Hepatocyte (in vitro differentiated cells): ENCODE measurements at places on chromosomes 5 and 9. TPM values are rescaled to one million over a fixed set of nuclear protein-coding genes. Genes with fewer than 3 reads are reported as not detected.

The C5orf47 gene
- total RNA-seq: 0.07 TPM in 1 of 2 replicates, not detected in the other

DNA sequence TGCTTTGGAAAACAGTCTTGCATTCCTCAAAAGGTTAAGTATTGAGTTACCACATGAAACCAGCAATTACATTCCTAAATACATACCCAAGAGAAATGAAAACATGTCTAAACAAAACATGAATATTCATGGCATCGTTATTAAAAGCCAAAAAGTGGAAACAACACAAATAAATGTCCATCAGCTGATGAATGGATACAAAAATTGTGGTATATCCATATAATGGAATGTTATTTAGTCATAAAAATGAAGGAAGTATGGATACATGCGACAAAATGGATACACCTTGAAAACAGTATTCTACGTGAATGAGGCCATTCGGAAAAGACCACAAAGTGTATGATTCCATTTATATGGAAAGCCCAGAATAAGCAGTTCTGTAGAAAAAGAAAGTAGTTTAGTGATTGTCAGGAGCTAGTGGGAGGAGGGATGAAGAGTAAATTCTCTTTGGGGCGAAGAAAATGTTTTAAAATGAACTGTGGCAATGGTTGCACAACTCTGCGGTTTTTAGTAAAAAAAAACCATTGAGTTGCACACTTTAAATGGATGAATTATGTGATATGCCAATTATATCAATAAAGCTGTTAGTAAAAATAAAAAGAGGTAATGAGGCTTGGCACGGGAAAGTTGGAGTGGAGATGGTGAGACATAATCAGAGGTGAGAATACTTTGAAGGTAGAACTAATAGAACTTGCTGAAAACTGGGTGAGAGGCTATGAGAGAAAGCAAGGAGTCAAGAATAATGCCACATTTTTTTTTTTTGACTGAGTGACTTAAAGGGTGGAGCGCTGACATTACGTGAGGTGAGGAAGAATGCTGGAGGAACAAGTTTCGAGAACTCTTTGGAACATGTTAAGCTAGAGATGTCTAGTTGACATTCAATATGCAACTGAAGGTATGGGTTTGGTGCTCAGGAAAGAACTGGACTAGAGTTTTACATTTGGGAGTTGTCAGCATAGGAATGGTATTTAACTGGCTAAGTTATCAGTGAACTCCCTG lies 194.9 kb upstream of the ZNF608 start:
- no peak overlapping the region for H3K4me3 ChIP-seq
- H3K27me3 ChIP-seq: no peaks in the 10 kb centered on the region
- H3K27ac ChIP-seq: no peak overlapping the region
- no peaks in the 10 kb centered on the region for H3K36me3 ChIP-seq
- no peaks in the 10 kb centered on the region for H3K4me1 ChIP-seq
- no peak for DNase-seq

GRCh38 chr5:56922922-56923321 lies 13.5 kb downstream of the SETD9 start:
- no peak overlapping the region for H3K27ac ChIP-seq
- no peaks in the 10 kb centered on the region for H3K27me3 ChIP-seq
- DNase-seq: no peak
- no peaks in the 10 kb centered on the region for H3K36me3 ChIP-seq
- H3K4me3 ChIP-seq: no peak overlapping the region

- H3K27ac ChIP-seq: no peak overlapping the region
- no peaks in the 10 kb centered on the region for H3K27me3 ChIP-seq
- no peaks in the 10 kb centered on the region for H3K36me3 ChIP-seq
- no peaks in the 10 kb centered on the region for H3K4me1 ChIP-seq
Measured at GRCh38 chr5:117143406-117143805, 568.8 kb upstream of the SEMA6A start.

GRCh38 chr9:1977026-1977425 lies 38.1 kb upstream of the SMARCA2 start:
- H3K4me3 ChIP-seq: no peak overlapping the region
- H3K4me1 ChIP-seq: peaks cover 12% of the 10 kb centered on the region
- H3K36me3 ChIP-seq: no peaks in the 10 kb centered on the region

- H3K4me3 ChIP-seq: no peak overlapping the region
- peaks cover 6% of the 10 kb centered on the region for H3K4me1 ChIP-seq
- no peak overlapping the region for H3K27ac ChIP-seq
- no peak for DNase-seq
- H3K27me3 ChIP-seq: no peaks in the 10 kb centered on the region
Measured at GRCh38 chr9:98607152-98607551, 101.6 kb downstream of the GABBR2 start.

GRCh38 chr5:142833517-142834449 lies 63.6 kb downstream of the ARHGAP26 start:
- no peak for DNase-seq
- peak overlapping the region; percentile 48 for H3K27ac ChIP-seq
- peaks cover 37% of the 10 kb centered on the region for H3K4me1 ChIP-seq
- H3K36me3 ChIP-seq: no peaks in the 10 kb centered on the region
- no peaks in the 10 kb centered on the region for H3K27me3 ChIP-seq

GRCh38 chr5:180178531-180179441 lies 30.2 kb downstream of the RASGEF1C start:
- H3K27me3 ChIP-seq: no peaks in the 10 kb centered on the region
- H3K27ac ChIP-seq: no peak overlapping the region
- H3K36me3 ChIP-seq: no peaks in the 10 kb centered on the region

DNA sequence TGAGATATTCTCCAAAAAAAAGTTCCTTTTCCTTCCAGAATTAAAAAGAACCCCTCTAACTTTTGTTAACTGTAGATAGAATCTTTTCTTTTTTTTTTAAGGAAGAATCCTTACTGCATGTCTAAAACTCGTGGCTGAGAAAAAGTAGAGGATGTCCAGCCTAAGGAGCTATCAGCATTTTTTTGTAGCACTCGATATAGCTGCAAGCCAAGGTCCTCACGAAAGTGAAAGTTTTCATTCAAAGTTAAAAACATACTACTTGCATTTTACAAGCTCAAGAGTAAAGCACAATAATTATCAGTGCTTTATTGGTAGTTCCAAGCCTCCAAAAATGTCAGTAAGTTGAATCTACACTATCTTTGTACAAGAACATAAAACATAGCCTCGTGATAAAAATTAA lies 28.7 kb upstream of the ZSWIM6 start:
- peaks cover 30% of the 10 kb centered on the region for H3K4me1 ChIP-seq
- H3K4me3 ChIP-seq: no peak overlapping the region
- peak overlapping the region; percentile 92 for H3K27ac ChIP-seq
- no peaks in the 10 kb centered on the region for H3K36me3 ChIP-seq

GRCh38 chr5:37437711-37438110 lies 58.6 kb downstream of the WDR70 start:
- no peak overlapping the region for H3K27ac ChIP-seq
- no peak overlapping the region for H3K4me3 ChIP-seq
- no peaks in the 10 kb centered on the region for H3K4me1 ChIP-seq
- DNase-seq: no peak

GRCh38 chr9:85451680-85452079 lies 290.1 kb downstream of the AGTPBP1 start:
- DNase-seq: no peak
- no peaks in the 10 kb centered on the region for H3K27me3 ChIP-seq
- H3K4me3 ChIP-seq: no peak overlapping the region
- no peaks in the 10 kb centered on the region for H3K4me1 ChIP-seq
- H3K27ac ChIP-seq: no peak overlapping the region

DNA sequence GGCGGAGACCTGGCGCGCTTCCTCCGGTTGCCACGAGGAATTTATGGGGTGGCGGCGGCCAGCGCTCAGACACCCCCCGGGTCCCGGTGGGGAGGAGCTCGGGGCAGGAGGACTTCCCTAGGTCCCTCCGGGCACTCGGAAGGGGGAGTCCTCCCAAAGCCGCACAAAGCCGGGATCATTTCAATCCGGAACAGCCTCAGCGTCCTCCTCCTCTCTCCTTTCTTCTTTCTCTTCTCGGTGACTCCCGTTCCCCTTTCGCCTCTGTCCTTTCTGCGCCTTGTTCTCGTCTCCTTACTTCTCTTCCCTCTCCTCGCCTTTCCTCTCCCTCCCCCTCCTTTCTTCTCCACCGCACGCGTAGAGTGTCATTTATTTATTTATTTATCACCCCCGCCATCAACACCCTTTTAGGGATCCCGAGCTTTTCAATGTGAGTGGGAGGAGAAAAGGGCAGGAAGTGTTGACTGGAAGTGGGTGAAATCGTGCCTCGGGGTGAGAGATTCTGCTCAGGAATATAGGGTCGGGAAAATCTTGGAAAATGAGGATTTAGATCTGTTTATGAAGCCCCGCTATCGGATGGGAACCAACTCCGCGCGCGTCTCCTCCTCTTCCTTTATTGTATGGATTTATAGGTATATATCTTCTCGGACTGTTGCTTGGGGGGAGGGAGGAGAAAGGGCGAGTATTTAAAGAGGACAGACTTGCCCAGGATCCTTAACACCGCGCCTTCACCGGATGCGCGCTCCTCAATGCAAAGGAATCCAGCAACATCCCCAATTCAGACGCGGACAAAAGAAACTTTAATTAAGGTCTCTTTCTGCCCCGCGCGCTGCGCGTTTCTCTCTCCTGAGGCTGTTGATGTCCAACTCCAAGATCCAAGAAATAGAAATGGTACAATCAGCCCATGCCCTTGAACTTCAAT lies 2.0 kb upstream of the ZNF462 start:
- peak overlapping the region; percentile 90 for H3K4me3 ChIP-seq
- no peaks in the 10 kb centered on the region for H3K27me3 ChIP-seq
- H3K36me3 ChIP-seq: no peaks in the 10 kb centered on the region
- peaks cover 11% of the 10 kb centered on the region for H3K4me1 ChIP-seq
- peak; percentile 50 for DNase-seq

DNA sequence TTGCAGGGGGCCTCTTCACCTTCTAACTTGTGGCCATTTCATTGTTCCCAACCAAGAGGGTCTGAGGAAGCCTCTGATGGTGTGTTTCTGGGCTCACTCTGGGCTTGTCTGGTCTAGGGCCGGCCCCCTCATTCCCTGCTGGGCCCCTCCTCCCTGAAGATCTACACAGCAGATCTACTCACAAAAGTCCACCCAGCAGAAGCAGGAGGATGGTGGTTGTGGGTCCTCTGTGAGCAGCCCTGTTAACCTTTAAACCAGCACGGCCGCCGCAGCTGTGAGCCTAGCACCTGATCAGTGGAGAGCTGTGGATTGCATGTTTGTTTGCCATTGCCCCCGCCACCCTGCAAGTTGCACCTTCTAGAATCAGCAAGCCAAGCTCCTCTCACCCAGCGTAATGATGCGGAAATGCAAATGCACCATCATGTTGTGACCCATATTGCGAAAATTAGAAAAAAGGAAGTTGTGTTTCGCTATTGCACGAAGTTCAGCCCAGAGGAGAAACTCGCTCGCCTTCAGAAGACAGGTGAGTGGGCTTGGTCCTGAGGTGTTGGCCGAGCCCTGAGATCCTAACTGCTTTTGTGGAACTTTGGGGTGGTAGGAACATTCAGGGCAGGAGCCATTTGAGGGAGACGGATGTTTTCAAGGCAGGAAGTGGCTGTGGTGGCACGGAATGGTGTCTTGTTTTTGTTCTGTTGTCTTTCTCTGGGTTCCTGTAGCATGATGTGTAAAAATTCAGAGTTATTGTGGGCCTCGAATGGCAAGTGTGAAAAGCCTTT lies 16.7 kb downstream of the FGD3 start:
- peak; percentile 39 for DNase-seq
- H3K27ac ChIP-seq: no peak overlapping the region
- H3K27me3 ChIP-seq: no peaks in the 10 kb centered on the region
- no peaks in the 10 kb centered on the region for H3K36me3 ChIP-seq

DNA sequence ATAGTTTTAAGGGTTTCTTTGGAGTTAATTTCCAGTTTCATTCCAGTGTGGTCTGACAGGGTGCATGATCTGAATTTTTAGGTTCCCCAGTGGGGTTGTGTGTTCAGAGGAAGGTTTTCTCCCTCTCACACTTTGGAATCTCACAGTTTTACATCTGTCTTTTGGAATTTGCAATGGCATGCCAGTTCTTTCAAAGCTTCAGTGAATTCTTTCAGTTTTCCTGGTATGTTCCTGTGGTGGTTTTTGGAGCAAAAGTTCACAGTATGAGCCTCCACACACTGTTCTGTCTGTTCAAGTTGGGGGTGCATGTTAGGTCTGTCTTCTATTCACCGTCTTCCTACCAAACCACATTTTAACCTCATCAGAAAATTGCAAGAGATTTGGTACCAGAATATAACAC lies 624.2 kb downstream of the KCTD16 start:
- no peaks in the 10 kb centered on the region for H3K4me1 ChIP-seq
- H3K36me3 ChIP-seq: no peaks in the 10 kb centered on the region
- no peaks in the 10 kb centered on the region for H3K27me3 ChIP-seq
- H3K27ac ChIP-seq: no peak overlapping the region
- DNase-seq: no peak
- H3K4me3 ChIP-seq: no peak overlapping the region

GRCh38 chr5:61869333-61869732 lies 436.7 kb upstream of the KIF2A start:
- H3K36me3 ChIP-seq: no peaks in the 10 kb centered on the region
- no peak for DNase-seq
- no peak overlapping the region for H3K27ac ChIP-seq
- no peak overlapping the region for H3K4me3 ChIP-seq
- H3K4me1 ChIP-seq: no peaks in the 10 kb centered on the region

DNA sequence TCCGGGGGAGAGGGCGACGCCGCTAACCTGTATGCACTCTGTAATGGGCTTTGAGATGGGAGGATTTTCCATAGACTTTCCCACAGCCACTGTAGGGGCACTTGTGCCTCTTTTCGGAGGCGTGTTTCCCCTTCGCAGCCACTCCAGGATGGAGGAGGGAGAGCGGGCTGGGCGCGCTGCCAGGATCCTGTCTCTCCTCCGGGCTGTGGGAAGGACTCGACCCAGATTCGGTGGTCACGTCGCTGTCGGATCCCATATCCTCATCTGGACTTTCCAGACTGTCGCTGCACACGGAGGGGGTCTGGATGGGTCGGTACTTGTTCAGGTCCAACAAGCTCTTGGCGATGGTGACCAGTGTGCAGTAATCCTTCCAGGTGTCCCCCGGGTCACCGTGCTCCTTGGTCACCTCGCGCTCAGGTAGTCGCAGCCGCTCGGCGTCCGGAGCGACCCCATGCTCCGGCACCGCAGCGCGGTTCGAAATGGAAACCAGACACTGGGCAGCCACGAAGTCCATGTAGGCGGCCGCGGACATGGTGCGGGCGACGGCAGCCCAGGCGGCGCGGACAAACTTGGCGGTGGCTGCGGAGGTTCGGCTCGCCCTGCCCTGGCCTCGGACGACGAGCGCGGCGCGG lies 1.5 kb downstream of the KLF9 start:
- DNase-seq: peak; percentile 84
- no peaks in the 10 kb centered on the region for H3K27me3 ChIP-seq
- H3K36me3 ChIP-seq: no peaks in the 10 kb centered on the region
- peaks cover 4% of the 10 kb centered on the region for H3K4me1 ChIP-seq
- peak overlapping the region; percentile 96 for H3K27ac ChIP-seq
- H3K4me3 ChIP-seq: peak overlapping the region; percentile 66

GRCh38 chr9:95505717-95506427 lies 10.9 kb downstream of the PTCH1 start:
- peaks cover 17% of the 10 kb centered on the region for H3K4me1 ChIP-seq
- no peaks in the 10 kb centered on the region for H3K36me3 ChIP-seq
- H3K27me3 ChIP-seq: no peaks in the 10 kb centered on the region
- DNase-seq: peak; percentile 85
- peak overlapping the region; percentile 99 for H3K27ac ChIP-seq

DNA sequence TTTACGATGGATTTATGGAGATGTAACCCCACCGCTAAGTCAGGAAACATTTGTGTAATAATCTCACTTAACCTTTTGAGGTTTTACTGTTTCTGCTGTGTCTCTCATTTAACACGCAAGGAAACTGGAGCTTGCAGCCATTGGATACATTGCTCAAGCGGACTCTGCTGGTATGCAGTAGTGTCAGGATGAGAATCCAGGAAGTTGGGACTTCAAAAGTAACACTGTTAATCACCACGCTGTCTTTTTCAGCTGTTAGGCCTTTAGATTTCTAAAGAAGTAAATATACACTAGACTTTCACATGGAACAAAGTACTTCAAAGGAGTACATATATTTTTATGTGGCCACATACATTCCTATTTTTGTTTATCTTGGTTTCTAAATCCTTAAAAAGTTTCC lies 114.7 kb downstream of the LPAR1 start:
- H3K4me3 ChIP-seq: no peak overlapping the region
- DNase-seq: peak; percentile 20
- H3K27me3 ChIP-seq: no peaks in the 10 kb centered on the region
- H3K27ac ChIP-seq: peak overlapping the region; percentile 43
- no peaks in the 10 kb centered on the region for H3K36me3 ChIP-seq
